ENCODE measurements at places on chromosomes 1 and 21.

GRCh38 chr1:237961754-237962153, 71.0 kb upstream of the ZP4 start:
- no peak for DNase-seq

- DNase-seq: peak; percentile 85
Observed at GRCh38 chr1:85975912-85976371, 180.6 kb downstream of the COL24A1 start.

GRCh38 chr1:67748630-67749029, 63.6 kb downstream of the GADD45A start:
- peak; percentile 68 for DNase-seq

DNA sequence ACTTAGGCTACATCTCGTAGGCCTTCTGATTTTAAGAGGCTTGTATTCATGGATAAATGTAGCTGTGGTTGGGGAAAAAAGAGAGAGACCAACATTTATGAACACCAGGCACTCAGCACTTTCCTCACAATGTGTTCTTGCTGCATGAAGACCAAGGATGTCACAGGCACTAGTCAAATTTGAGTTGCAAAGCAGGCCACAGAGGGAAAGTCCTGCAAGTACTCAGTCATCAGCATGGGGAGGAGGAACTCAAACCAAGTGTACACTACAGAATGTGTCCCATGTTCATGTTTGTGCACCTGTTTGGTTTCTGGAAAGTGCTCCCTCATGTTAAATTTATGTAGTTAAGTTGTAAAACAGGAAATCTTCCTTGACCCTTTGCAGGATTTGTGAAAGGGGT, 8.7 kb upstream of the MAP3K7CL start:
- no peak for DNase-seq

DNA sequence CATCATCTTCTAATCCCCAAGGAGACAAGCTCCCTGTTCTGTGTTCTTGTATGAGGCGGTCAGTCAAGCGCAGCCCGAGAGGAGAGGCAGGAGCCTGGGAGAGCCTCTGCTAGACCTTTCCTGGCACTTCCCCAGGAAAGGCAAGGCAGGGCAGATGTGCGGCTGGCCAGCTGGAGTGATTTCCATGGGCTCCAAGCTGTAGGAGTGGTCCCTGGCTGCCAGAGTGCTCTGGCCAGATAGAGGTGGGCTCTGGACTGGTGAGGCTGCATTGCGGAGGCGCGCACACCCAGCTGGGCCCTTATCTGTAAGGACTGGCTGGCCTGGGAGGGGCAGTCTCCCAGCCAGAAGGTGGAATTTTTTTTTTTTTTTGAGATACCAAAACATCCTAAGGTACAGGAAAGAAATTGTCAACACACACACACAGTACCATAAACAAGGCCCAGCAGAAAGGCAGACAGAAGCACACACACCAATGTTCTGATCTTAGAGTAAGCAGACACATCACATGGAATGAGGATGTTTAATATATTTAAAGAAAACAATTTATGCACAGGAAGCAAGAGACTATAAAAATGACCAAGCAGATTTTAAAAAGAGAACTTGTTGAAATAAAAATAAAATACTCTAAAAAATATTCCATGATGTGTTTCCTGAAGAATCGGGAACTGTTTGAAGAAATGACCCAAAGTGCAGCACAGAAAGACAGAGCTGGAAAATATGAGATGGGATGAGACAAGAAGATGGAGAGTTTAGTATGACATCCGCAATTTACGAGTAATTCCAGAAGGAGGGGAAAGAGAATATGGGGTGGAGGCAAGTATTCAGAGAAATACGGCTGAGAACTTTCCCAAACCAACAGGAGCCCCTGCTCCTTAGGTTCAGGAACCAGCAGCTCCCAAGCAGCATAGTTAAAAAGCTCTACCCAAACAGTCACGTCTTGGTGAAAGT, 13.4 kb downstream of the IBA57 start:
- peak; percentile 46 for DNase-seq

DNA sequence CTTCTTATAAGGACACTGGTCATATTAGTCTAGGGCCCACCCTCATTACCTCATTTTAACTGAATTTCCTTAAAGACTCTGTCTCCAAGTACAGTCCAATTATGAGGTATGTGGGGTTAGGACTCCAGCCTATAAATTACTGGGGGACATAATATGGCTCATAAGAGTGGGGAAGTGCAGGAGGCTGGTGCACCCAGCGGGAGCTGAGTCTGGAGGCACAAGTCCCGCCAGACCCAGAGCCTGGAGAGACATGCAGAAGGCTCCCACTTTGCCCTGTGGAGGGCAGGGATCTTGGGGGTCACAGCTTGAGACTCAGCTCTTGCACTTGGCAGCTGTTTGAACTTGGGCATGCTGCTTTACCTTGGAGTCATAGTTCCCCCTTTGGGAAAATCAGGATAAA, 250.4 kb downstream of the RHOU start:
- DNase-seq: no peak

GRCh38 chr21:39055167-39055767, 128.0 kb downstream of the PSMG1 start:
- DNase-seq: peak; percentile 80

DNA sequence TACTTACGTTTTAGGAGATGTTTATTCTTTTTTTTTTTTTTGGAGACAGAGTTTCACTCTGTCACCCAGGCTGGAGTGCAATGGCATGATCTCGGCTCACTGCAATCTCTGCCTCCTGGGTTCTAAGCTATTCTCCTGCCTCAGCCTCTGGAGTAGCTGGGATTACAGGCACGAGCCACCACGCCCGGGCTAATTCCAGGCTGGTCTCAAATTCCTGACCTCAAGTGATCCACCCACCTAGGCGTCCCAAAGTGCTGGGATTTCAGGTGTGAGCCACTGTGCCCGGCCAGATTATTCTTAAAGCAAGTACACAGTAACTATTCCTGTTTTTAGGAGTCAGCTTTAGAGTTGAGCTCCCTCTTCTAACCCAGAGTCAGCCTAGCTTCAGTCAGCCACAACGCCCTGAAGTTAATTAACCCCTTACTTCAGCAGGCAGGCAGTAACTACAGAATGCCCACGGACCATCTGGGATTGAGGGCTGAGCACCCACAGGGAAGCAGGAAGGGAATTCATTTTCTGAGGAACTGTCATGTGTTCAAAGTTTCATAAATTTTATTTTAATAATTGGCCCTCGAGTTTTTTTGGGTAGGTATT, 5.3 kb upstream of the ID3 start:
- DNase-seq: no peak

DNA sequence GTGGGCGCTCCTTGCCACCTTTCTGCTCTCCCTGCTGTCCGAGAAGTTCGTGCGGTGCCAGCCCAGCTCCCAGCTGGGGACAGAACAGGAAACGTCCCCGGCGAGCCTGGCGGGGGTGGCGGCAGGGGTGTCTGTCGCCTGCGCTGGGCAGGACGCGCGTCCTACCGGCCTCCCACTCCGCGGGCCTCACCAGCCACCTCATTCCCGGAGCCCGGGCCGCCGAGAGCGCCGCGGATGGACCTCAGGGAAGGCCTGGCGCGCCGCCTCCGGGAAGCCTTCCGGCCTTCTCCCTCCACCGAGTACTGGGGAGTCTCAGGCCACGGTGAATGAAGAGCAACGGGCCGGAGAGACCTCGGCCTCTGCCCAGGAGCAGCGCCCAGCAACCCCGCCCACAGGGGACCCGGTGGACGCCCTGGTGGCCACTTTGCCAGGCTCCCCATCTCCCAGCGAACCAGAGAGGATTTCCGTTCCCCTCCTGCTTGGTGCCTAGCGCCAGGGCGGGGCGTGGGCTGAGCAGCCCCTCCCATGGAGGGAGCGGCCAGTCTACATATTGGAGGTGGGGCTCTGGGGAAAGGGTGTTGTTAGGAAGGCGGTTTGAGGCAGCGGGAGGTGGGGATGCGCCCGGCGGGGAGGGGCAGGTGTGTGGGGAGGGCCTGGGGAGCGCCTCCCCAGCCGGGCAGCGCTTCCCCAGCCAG, 9.5 kb upstream of the TNFRSF14 start:
- DNase-seq: peak; percentile 89

DNA sequence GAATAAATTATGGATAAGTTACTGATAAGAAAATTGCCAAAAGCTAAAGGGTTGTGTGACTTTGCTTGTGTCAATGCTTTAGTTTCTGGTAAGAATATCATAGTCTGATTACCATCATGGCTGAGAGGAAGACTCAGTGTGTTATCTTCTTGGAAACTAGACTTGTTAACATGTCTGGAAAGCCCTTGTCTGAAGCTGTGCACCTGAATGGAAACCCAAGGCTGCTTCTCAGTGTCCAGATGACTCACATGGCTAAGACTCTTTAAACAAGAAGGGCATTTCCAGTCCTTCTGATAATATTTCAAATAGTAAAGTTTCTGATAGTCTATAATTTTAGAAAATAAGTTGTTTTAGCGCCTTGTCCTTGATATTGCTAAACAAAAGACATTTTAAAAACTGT, 1092.7 kb downstream of the PLA2G4A start:
- DNase-seq: no peak

DNA sequence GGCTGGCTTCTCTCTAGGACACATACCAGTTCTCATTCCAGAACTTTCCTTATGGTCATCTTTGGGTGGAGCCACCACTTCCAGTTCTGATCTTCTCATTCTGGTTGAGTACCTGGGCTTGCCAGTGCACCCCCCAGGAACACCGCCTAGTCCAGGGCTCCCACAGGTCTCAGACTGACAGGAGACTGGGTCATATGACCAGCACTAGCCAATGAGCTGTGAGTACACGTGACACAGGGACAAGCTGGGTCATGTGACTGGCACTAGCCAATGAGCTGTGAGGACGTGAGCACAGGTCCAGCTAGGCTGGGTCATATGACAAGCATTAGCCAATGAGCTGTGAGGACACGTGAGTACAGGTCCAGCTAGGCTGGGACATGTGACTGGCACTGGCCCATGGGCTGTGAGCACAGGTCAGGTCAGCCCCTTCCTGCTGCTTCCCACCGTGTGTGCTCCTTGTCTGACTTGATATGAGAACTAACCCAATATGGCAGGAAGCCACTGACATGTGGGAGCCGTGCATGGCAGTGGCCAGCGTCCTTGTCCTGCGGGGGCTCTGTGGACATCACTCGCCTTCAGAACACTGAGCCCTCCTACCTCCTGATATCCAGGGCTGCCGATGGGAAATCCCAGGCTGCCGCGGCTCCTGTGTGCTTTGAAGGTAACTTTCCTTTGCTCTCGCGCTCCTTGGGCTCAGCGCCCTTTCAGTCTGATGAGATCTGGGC, 22.7 kb downstream of the KRTAP10-1 start:
- DNase-seq: no peak

DNA sequence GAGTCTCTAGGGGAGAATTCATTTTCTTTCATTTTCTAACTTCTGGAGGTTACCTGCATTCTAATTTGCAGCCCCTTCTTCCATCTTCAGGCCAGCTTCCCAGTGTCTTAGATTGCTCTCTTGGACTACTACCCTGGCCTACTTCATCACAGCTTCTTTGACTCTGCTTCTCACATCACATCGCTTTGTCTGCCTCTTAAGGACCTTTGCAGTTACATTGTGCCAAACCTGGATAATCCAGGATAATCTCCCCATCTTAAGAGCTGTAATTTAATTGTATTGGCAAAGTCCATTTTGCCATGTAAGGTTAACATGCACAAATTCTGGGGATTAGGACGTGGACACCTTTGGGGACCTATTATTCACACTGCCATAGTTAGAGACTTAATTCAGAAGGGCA, 18.4 kb downstream of the RNF2 start:
- no peak for DNase-seq

- no peak for DNase-seq
Observed at GRCh38 chr1:6322161-6322560, 61.3 kb upstream of the GPR153 start.

GRCh38 chr1:93608187-93609109, 73.2 kb downstream of the BCAR3 start:
- DNase-seq: peak; percentile 86

DNA sequence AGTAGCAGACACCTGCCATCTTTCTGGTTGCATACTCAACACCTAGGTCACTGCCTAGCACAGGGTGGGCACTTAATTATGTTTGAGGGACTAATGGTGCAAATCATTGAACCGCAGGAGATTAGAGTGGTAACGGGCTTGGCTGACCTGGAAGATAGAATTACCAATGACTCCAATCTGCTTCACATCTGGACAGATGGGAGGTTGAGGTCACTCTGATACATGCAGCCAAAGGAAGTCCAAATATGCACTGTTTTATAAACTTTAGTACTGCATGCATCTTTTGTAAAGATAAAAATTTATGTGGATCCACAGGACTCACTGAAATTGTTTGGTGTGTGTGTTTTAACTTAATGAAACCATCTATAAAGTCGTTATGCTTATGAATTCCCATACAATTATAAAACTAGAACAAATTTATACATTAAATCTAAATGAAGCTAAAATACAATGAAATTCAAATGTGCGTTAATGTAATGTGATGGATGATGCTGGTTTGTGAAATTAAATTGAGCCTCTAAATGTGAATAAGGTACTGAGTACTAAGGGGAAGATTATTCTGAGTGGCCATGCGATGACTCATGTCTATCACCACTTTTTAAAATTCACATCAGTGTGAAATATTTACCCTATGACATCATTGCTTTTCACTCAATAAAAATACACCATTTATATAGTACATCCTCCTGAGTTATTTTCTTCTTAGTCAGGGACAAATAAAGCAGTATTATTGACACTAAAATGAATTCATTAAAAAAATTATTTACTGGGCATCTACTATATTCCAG, 224.7 kb upstream of the FAM78B start:
- DNase-seq: peak; percentile 22

DNA sequence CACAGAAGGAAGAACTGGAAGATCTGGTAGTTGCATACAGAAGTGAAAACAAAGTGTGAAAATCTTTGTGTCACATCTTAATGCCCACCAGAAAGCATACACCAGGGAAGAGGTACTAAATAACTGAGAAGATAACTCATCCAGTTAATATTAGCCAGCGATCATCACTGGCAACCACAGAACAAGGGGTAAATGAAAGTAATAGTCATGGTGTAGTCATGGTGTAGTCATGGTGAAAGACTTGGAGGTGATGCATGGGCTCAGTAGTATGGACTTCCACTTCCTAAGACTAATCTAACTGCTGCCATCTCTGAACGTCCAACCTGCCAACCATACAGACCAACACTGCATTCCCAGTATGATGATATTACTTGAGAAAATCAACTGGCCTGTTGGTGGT, 481.2 kb upstream of the NR5A2 start:
- DNase-seq: no peak

- DNase-seq: no peak
Observed at GRCh38 chr1:83909687-83910086, 89.2 kb downstream of the TTLL7 start.

- DNase-seq: no peak
Observed at GRCh38 chr1:174963529-174964125, 36.1 kb upstream of the CACYBP start.

GRCh38 chr1:167431909-167432650, 86.2 kb downstream of the CD247 start:
- no peak for DNase-seq

- no peak for DNase-seq
Observed at GRCh38 chr21:28938726-28939125, 54.0 kb downstream of the LTN1 start.

All from muscle of leg (tissue), 16 donors.